ENCODE measurements at places on chromosomes 3 and 15.

DNA sequence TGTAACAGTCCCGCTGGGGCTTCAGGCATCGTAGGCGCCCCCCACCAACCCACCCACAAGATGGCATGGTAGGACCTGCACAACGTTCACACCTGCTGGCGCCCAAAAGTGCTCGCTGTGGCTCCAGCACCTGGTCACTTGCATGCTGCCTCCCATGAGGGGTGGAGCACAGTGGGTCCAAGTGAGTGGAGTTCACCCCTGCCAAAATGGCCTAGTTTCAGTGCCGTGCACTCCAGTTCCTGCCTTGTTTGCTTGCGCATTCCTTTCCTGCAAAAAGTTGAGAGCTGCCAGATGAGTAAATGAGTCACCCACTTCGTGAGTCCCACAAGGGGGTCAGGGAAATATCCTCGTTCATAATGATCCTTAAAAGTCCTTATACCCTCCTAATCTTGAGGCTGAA is 788.7 kb upstream of the DPPA4 start:
- H3K27ac ChIP-seq = no peak overlapping the region
- H3K36me3 ChIP-seq = no peaks in the 10 kb centered on the region
- H3K4me3 ChIP-seq = no peak overlapping the region

DNA sequence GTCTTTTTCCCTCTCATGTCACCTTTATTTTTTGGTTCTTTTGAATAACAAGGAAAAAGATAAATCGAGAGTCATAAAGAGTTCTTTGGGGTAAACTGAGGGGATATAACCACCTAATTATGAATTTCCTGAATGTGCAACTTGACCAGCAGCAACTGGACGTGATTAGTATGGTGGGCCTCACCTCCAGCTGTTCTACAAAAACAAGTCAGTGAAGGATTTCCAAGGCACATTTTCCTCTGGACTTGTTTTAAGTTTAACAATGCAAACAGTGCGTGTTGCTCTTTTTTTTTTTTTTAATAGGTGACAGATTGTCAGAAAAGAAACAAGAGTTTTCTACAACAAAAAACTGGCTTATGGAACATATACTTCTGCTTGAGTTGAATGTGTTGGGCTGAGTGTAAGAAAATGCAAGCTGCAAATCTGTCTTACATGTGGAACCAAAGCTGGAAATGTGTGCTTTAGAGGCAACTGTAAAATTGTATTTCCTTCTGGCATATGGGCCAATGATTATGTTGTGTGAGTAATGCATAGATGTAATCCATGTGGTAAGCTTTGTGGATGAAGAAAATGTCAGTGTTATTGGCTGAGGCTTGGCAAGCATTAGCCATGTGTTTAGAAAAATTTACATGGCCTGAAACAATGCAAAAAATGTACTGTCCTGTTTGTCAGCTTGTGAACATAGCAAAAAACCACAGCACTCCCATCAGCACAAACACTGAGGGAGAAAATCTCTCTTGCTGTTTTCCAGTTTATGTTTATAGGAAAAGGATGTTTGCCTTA is 44.5 kb upstream of the FNDC3B start:
- no peak overlapping the region for H3K27ac ChIP-seq
- no peaks in the 10 kb centered on the region for H3K4me1 ChIP-seq
- DNase-seq = no peak
- no peak overlapping the region for H3K4me3 ChIP-seq
- H3K27me3 ChIP-seq = no peaks in the 10 kb centered on the region
- H3K36me3 ChIP-seq = no peaks in the 10 kb centered on the region

- DNase-seq = peak; percentile 66
- H3K4me3 ChIP-seq = peak overlapping the region; percentile 88
- H3K27ac ChIP-seq = peak overlapping the region; percentile 98
- peaks cover 14% of the 10 kb centered on the region for H3K4me1 ChIP-seq
These were observed 325 bp downstream of the ALCAM start for GRCh38 chr3:105367063-105367405.

GRCh38 chr3:123318374-123318773 is 116.6 kb downstream of the SEC22A start:
- H3K4me1 ChIP-seq = no peaks in the 10 kb centered on the region
- H3K27ac ChIP-seq = no peak overlapping the region
- H3K36me3 ChIP-seq = no peaks in the 10 kb centered on the region
- no peak for DNase-seq

- no peak for DNase-seq
- H3K27me3 ChIP-seq = peaks cover 4% of the 10 kb centered on the region
- H3K27ac ChIP-seq = no peak overlapping the region
- H3K4me1 ChIP-seq = no peaks in the 10 kb centered on the region
These were observed 71.2 kb downstream of the FAM43A start for GRCh38 chr3:194756791-194757325.

Measured in B cell (primary cell).